Myocyte (in vitro differentiated cells): ENCODE measurements at places on chromosomes 6 and 20.

DNA sequence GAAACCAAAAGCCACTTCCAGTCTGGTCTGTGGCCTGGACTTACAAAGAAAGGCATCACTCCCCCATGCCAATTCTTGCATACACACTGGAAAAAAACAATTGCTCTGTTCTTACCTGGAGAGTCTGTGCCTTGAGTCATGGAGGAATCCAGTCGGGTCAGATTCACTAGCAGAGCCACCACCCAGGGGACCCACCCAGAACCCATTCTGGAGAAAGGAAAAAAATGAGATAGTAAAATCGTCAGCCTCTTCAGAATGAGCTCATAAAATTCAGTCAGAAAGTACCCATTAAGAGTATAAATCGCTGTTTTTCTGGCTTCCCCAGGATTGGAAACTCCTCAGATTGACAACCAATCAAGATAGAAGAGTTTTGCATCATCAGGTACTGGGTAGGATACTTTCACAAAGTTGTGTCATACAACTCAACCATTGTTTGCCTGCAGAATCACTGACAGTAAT is at the start of gene HLA-DOB:
HLA-DOB (minus strand) TSS at position 257 of the 459 bp plus-strand sequence; CDS start at position 206, 51 bp downstream.
- no peak for DNase-seq

GRCh38 chr20:1964659-1965405 is 29.0 kb downstream of the PDYN start:
- no peak for DNase-seq

GRCh38 chr6:131755597-131755996 is 44.8 kb upstream of the CTAGE9 start:
- DNase-seq: peak; percentile 88

- DNase-seq: peak; percentile 32
Measured at GRCh38 chr6:151108548-151108947, 131.2 kb upstream of the AKAP12 start.

GRCh38 chr6:151539506-151540268 is 45.9 kb downstream of the CCDC170 start:
- DNase-seq: no peak
